Activated T-helper 1 cell treated with Interleukin-2 at 50 U/mL for 16 hours (primary cell): ENCODE measurements at places on chromosomes 11 and 22.

GRCh38 chr11:27649800-27650199 lies 50.5 kb downstream of the BDNF start:
- no peak for DNase-seq

GRCh38 chr22:45072322-45072903 lies 62.6 kb upstream of the PHF21B start:
- no peak for DNase-seq

GRCh38 chr11:40293655-40294348 lies 1165.7 kb downstream of the LRRC4C start:
- no peak for DNase-seq

- DNase-seq = no peak
Observed at GRCh38 chr11:30260813-30261212, 30.0 kb downstream of the FSHB start.
